Fibroblast of villous mesenchyme (primary cell): ENCODE measurements at places on chromosomes 2 and 18. TPM values are rescaled to one million over a fixed set of nuclear protein-coding genes. Genes with fewer than 3 reads are reported as not detected.
A peak's percentile ranks its signal among the peaks of the same experiment; 100 is the strongest.

FLACC1 gene
- 0.64 and 1.3 TPM in 2 replicates for total RNA-seq

DNA sequence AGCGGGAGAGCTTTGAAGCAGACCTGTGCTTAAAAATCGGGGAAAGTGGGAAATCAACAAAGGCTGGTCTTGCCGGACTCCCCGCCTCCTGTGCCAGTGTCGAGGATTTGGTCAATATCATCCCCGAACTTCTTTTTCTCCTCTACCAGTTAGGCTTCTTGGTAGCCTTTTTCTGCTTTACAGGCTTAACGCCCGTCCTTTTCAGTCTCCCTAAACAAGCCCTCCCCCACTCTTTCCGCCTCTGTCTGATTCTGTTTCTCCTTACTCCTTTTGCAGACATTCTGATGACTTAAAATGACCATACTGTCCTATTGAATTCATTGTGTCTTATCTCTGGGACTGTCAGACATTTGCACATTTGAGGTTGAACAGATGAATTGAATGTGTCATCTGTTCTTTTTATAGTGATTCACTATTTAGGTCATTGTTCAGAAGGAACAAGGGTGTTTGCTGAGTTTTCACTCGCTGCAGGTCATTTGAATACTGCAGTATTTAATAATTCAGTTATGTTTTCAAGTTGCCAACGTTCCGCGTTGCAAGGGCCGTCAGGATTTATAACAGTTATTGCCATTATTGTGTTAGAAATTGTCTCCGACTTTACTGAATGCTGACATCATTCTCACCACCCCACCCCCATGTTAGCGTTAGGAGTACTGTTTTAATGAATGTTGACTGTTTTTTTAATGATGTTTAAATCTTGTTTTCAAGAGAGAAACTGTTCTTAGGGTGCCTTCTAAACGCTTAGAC is 1.1 kb downstream of the ITGAV start:
- peak; percentile 65 for DNase-seq

- DNase-seq, result no peak
Observed at GRCh38 chr2:227719641-227720040, 1.8 kb upstream of the SLC19A3 start.

DNA sequence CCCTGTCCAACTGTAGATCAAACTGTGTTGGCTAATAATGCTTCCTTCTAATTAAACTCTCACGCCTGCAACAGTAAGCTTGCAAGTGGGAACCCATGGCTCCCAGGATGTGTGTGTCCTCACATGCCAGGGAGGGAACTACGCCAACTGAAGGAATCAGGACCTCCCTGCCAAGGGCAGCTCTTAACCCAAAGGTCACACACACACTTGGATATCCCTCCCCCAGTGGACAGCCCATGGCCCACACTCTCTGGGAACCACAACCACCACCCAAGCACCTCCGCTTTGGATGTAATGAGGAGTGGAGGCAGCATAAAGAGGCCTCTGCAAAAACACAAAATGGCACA is 102.1 kb downstream of the CRACDL start:
- no peak for DNase-seq

GRCh38 chr18:35144698-35145097 is 96.1 kb upstream of the ZNF397 start:
- DNase-seq, result no peak

GRCh38 chr2:189937691-189938090 is 124.8 kb downstream of the MSTN start:
- DNase-seq, result no peak

SERPINB3 gene
- total RNA-seq, result not detected in 2 replicates

DNA sequence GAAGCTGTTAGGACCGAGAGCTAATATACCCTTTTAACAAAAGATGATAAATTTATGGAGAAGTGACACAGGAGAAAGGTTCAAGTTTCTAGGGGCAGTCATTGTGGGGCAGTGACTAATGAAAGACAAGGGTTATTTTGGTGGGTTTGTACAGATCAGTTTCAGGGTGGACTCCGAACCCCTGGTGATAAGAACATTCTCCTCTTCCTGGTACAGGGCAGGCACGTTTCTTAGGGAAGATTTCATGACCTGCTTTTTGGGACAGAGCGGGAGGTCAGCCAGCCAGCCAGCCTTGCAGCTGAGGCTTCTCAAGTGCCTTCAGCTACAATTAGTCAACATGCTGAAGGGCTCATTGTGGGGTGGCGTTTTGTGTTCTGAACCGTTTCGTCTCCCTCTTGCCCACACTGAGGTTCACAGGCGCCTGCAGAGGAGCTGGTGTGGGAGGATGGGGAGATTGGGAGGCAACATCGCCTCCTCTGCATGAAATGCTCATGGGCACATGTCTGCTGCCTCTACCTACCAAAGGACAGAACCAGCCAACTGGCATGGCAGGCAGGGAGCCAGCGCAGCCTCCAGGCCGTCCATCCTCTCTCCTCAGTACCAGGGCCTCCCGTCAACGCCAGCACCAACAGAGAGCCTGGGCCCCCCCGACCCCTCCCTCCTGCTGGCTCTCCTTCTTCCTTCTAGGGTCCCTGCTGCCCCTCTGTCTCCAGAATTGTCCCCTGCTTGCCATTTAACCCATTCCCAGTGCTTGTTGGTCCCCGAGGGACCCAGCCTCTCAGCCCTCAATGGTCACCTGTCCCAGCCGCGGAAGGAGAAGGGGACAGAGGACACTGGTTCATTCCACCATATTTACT is 9.6 kb downstream of the CHMP1B start:
- no peak for DNase-seq

FAM161A gene
- total RNA-seq, result 1.9 and 2.2 TPM in 2 replicates

CRACDL gene
- not detected in 2 replicates for total RNA-seq
